ENCODE measurements at places on chromosomes 2 and 18. TPM values are rescaled to one million over a fixed set of nuclear protein-coding genes. Genes with fewer than 3 reads are reported as not detected.

GRCh38 chr2:9288233-9288632 is 81.6 kb downstream of the ASAP2 start:
- no peak for DNase-seq

GRCh38 chr2:60565472-60565871 is 12.0 kb upstream of the BCL11A start:
- no peak for DNase-seq

The GCKR gene
- total RNA-seq = 0.71 TPM

DNA sequence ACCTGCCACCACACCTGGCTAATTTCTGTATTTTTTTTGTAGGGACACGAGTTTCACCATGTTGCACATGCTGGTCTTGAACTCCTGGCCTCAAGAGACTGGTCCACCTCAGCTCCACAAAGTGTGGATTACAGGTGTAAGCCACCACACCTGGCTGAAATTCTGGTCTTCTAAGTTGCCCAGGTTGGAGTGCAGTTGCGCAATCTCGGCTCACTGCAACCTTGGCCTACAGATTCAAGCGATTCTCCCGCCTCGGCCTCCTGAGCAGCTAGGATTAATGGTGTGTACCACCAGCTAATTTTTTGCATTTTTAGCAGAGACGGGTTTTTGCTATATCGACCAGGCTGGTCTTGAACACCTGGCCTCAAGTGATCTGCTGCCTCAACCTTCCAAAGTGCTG is 5.6 kb downstream of the POLR2D start:
- DNase-seq = no peak

DNA sequence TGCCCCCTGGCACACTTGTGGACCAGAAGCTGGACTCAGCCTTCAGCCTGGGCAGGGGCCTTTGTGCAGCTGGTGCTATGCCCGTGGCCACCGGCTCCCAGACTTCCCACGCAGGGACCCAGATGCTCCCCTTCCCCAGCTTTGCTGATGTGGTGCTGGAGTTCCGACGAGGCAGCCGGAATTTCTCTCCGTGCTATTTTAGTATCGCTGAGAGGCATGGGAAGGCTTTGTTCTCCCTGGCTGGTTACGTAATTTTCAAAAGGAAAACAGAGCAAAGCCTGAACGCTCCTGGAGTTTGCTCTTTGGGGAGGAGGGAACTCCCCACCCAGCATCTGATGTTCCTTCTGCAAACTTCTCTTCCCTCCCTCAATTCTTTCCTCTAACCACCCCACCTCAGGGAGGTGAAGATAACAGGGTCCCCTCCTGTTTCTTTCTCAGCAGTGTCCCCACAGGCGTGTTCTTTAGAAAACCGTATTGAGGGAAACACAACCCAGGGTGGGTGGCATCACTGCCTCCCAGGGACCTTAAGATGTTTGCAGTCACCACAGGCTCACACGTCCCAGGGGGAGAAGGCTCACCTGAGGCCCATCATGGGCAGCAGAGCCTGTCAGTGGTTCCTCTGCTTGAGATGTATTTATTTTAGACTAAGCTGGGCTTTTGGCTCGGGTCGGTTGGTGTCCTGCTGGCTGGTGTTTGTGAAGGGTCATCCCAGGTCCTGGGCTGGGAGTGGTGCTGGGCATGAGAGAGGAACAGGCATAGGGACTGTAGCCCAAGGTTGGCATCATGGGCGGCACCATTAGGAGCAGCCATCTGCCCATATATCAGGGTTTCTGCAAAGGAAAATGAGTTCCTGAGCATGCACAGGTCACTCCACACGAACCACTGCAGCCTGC is 95.0 kb downstream of the MAPK4 start:
- DNase-seq = no peak

GRCh38 chr2:114368705-114369104 is 73.7 kb upstream of the DPP10 start:
- DNase-seq = no peak

DNA sequence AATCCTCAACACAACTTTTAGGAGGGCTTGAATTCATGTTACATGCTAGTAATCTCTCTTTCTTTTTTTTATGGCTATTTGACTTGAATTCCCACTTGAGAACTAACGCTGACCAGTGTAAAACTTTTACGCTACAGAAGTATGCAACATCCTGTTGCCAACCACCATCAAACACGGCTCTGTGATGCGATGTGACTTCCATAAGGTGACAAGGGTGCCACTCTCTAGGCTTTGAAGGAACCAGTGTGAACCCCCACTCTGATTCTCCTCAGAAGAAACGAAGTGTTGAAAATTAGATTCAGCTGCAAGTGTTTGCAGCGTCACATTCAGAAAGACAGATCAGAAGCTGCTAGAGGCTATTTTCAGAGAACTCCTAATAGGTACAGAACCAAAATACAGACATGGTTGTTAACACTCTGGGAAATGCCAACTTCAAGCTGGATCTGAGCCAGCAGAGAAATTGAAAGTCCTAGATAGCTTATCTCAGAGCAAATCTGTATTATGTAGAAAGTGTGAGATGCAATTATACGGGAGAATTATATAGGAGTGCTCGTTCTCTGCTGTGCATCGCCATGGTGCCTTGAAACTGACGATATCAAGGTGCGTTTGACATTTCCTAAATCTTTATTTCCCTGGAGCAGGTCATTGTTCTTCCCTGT is 271.2 kb downstream of the LPIN1 start:
- DNase-seq = no peak

The CENPA gene
- total RNA-seq = 0.31 TPM

GRCh38 chr2:69926849-69927515 is 12.1 kb downstream of the MXD1 start:
- DNase-seq = no peak

The MYO3B gene
- 0.13 TPM for total RNA-seq

- no peak for DNase-seq
These were observed 20.8 kb upstream of the ZNF396 start for GRCh38 chr18:35397976-35398375.

DNA sequence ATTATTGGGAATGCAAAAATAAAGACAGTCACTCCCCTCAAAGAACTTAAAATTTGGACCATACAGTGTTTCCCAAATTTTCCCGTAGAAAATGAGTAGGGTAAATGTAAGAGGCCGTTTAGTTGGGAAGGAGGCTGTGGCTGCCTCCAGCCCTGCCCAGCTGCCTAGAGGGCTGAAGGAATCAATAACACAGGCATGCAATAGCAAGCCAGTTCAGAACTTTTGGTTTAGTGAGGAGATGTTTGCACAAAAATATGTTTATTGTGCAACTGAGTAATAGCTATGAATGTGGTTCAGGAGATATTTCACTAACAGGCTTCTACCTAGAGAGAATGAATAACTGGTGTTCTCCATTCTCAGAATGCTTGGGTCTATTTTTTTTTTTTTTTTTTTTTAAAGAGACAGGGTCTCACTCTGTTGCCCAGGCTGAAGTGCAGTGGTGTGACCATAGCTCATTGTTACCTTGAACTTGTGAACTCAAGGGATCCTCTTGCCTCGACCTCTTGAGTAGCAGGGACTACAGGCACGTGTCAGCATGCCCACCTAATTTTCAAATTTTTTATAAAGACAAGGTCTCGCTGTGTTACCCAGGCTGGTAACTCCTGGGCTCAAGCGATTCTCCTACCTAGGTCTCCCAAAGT is 23.6 kb downstream of the UGP2 start:
- no peak for DNase-seq

DNA sequence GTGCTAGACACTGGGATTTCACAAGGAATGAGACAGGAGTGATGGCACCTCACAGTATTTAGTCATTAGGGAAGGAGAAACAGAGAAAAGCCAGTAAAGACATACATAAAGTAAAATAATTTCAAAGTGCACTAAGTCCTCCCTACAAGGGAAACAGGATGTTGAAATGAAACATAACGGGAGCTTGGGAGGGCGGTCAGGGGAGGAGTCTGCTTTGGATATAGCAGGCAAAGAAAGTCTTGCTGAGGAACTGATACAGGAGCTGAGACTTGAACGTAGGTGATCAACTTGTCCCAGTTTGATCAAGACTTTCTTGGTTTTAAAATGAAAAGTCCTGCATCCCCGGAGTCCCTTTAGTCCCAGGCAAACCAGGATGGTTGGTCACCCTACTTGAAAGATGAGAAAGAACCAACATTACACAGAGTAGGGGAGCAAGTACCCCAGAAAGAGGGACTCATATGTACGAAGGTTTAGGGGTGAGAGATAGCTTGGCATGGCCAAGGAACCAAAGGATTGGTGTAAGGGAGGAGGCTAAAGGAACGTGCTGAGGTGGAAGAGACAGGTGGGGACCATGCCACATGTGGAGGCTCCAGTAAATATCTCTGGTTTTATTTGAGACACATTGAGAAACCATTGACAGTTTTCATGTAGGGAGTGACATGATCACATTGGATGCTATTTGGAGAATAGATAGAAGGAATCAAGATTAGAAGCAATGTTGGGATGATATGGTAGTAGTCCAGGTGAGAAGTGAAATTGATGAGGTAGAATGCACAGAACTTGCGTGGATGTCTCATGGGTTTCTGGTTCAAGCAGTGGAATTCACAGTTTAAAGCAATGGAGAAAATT is 28.4 kb downstream of the FBXO48 start:
- no peak for DNase-seq

GRCh38 chr2:190344276-190344827 is 963 bp downstream of the INPP1 start:
- peak; percentile 67 for DNase-seq

GRCh38 chr2:144630459-144631215 is 110.7 kb upstream of the ZEB2 start:
- no peak for DNase-seq

- DNase-seq = no peak
These were observed 355.6 kb downstream of the NBAS start for GRCh38 chr2:15205562-15205961.

GRCh38 chr2:21257621-21258020 is 133.9 kb downstream of the TDRD15 start:
- no peak for DNase-seq

The LCT gene
- total RNA-seq = 0.04 TPM

GRCh38 chr2:46555011-46555410 is 75.6 kb downstream of the TMEM247 start:
- no peak for DNase-seq

- DNase-seq = peak; percentile 64
These were observed 105.7 kb upstream of the GAREM1 start for GRCh38 chr18:32576296-32576916.

The UGT1A9 gene
- not detected for total RNA-seq

- no peak for DNase-seq
These were observed 23.8 kb downstream of the FHL2 start for GRCh38 chr2:105375001-105375561.

The HOXD4 gene
- 6.8 TPM for total RNA-seq

GRCh38 chr2:207849443-207849842 is 79.7 kb upstream of the FZD5 start:
- DNase-seq = no peak

GRCh38 chr2:127000937-127001336 is 102.2 kb downstream of the TEX51 start:
- DNase-seq = no peak

DNA sequence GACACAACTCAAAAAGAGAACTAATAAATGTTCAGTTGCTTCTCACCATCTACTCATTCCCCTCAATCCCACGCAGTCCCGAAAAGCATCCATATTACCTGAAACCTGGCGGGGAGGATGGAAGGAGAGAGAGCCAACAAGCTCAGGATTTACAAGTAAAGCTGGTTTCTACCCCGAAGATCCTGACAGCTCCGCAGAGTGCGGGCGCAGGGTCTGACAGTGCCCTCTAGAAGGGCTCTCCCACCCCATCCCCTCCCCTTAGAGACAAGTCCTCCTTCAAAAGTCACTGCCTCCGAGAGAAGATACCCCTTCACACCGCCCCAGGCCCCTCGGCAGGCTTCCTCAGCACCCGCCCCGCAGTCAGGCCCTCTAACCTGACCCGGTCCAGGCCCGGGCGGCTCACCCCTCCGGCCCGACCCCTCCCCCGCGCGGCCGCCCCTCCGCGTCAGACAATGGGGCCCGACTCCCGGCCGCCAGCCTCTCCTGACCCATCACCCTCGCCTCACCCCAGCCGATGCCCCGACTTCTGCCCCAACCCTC is 550 bp downstream of the RAB1A start:
- peak; percentile 82 for DNase-seq

The CHRND gene
- total RNA-seq = not detected

The GALNT13 gene
- 0.49 TPM for total RNA-seq

DNA sequence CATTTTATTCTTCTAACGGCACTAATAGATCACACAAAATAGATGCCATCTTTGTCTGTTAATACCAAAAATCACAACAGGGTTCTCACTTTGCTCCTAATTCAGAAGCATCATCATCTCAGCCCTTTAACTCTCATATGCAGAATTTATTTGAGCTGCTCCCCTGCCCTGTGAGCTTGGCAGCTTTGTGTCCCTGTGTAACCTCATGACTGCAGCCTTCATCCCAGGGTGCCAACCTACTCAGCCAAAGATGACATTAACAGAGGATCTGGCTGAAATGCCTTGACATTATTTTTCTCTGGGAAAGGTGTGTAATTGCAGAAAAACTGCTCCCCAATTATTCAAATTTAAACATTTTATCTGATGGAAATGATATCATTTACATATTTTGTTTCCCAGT is 319.4 kb downstream of the NRXN1 start:
- no peak for DNase-seq

GRCh38 chr2:218406949-218407618 is 7.4 kb downstream of the CTDSP1 start:
- DNase-seq = peak; percentile 84

- no peak for DNase-seq
These were observed 956.2 kb upstream of the LRATD1 start for GRCh38 chr2:13676269-13676668.

- DNase-seq = no peak
These were observed 129.4 kb upstream of the CXCR4 start for GRCh38 chr2:136247204-136247950.

DNA sequence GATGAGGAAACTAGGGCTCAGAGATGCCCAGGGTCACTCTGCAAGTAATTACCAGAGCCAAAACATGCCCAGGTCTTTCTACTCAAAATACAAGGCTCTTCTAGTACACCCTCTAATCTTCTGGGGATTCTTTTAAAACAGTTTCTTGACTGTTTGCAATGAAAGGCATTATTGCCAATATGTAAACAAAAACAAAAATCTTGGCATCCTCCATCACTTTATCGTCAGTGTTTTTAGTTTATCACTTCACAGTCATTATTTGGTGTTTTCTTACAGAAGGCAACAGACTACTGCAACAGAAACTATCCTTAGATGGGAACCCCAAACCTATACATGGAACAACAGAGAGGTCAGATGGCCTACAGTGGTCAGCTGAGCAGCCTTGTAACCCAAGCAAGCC is 71.0 kb downstream of the KCTD18 start:
- no peak for DNase-seq

The KIF1A gene
- total RNA-seq = 123 TPM

DNA sequence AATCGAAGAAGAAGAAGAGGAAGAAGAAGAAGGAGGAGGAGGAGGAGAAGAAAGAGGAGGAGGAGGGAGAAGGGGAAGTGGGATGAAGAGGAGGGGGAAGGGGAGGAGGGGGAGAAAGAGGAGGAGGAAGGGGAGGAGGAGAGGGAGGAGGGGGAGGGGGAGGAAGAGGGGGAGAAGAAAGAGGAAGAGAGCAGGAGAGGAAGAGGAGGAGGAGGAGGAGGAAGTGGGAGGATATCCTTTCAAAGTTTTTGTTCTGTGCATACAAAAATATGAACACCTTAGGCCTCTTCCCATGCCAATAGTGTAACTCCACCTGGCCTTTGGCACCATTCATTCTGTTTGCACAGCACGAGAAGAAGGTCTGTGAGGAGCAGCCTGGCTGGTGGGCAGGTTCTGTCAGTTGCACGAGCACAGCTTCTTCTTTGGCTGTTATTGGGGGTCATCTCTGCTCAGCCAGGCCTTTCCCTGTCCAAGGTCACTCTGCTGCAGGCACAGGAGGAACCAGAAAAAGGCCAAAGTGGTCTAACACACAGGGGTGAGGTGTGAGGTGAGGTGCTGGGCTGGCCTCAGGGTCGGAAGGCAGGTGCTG is 25.8 kb upstream of the PLB1 start:
- no peak for DNase-seq

- no peak for DNase-seq
These were observed 876.3 kb downstream of the BCL11A start for GRCh38 chr2:59677158-59677557.

The IWS1 gene
- 44.4 TPM for total RNA-seq

Measured in sciatic nerve (tissue), 2 donors.